ENCODE measurements at places on chromosomes 4 and X.

DNA sequence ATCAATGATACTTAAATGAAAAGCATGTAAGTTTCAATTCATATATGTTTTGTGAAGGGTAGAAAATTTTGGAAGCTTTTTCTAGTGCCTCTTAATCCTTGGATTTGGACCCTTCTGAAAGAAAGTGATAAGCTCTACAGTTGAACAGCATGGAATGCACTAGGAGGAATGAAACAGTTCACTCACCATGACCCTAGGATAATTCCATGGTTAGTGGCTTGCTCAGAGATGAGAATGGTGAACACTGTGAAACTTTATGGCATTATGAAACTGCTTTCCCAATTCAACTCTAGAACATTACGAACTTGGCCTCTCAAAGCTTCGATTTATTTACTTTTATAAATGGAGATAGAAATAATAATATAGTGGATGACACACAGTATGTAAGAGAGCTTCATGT lies 88.9 kb upstream of the FAT4 start:
- H3K4me3 ChIP-seq: no peak overlapping the region
- no peaks in the 10 kb centered on the region for H3K36me3 ChIP-seq
- H3K27ac ChIP-seq: no peak overlapping the region
- H3K4me1 ChIP-seq: no peaks in the 10 kb centered on the region
- H3K27me3 ChIP-seq: no peaks in the 10 kb centered on the region
- DNase-seq: no peak

- H3K4me1 ChIP-seq: peaks cover 55% of the 10 kb centered on the region
- peak; percentile 93 for DNase-seq
- H3K27me3 ChIP-seq: no peaks in the 10 kb centered on the region
- H3K36me3 ChIP-seq: peaks cover 20% of the 10 kb centered on the region
- H3K4me3 ChIP-seq: peak within 1 kb of the TSS; percentile 89
Measured at GRCh38 chrX:47193475-47194193, at the start of gene UBA1. Gene UBA1, plus strand, starts transcription at chrX:47193829. Its CDS starts 4,974 bp downstream, at chrX:47198803.

DNA sequence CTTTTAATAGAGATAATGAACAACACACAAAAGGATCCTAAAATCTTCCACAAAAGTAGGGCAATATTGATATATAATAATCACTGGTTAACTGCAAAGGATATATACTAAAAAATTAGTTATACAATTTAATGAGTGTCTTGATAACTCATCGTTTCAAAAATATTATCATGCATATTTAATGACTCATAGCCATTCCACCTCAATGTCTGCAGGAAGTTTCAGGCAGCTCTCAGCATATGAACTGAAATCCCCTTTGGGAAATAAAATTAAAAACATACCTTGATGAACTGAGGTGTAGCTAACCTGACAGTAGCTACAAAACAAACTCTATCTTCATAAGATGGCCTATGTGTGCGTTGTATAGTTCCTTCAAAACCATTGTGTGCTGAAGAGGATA lies 62.9 kb downstream of the TMEM165 start:
- H3K27ac ChIP-seq: no peak overlapping the region
- no peaks in the 10 kb centered on the region for H3K4me1 ChIP-seq
- no peaks in the 10 kb centered on the region for H3K36me3 ChIP-seq
- no peak for DNase-seq
- no peaks in the 10 kb centered on the region for H3K27me3 ChIP-seq
- no peak overlapping the region for H3K4me3 ChIP-seq

DNA sequence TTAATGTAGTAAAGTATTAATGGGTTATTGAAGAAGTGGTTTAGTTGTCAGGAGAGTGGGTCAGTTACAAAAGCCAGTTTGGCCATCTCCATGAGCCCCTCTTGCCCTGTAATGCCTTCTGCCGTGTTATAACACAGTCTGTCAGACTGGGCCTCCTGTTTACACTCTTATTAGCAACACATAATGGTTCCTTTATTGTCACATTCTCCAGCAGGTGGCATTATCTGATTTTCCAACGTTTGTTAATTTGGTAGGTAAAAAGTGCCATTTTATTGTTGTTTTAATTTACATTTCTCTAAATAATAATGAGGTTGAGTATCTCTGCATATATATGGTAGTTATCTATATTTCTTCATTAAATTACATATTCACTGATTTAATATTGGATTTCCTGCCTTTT lies 560.8 kb downstream of the FGF13 start:
- no peaks in the 10 kb centered on the region for H3K4me1 ChIP-seq
- H3K27me3 ChIP-seq: no peaks in the 10 kb centered on the region
- no peak for DNase-seq

DNA sequence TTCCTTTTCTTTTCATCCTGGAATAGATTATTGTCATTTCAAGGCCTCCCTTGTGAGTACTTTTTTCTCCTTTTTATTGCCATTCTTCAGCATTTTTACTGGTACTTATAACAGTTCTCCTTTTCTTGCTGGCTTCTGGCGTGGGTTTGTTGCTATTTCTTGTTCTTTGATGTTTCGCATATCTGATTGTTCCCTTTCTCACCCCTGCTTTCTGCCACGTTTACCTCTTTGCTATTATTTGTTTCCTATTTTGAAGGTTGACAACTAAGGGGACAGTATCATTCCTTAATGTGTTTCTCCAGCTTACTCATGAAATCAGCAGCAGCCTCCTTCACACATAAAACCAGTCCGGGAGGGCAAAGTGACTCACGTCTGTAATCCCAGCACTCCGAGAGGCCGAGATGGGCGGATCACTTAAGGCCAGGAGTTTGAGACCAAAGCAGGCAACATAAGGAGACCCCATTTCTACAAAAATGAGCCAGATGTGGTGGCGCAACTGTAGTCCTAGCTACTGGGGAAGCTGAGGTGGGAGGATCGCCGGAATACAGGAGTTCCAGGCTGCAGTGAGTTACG lies 72.6 kb downstream of the DMD start:
- no peaks in the 10 kb centered on the region for H3K27me3 ChIP-seq
- H3K4me1 ChIP-seq: no peaks in the 10 kb centered on the region
- H3K36me3 ChIP-seq: no peaks in the 10 kb centered on the region

GRCh38 chrX:27775984-27776383 lies 31.8 kb upstream of the MAGEB10 start:
- H3K27ac ChIP-seq: no peak overlapping the region
- H3K36me3 ChIP-seq: no peaks in the 10 kb centered on the region
- DNase-seq: no peak
- no peak overlapping the region for H3K4me3 ChIP-seq
- no peaks in the 10 kb centered on the region for H3K4me1 ChIP-seq

DNA sequence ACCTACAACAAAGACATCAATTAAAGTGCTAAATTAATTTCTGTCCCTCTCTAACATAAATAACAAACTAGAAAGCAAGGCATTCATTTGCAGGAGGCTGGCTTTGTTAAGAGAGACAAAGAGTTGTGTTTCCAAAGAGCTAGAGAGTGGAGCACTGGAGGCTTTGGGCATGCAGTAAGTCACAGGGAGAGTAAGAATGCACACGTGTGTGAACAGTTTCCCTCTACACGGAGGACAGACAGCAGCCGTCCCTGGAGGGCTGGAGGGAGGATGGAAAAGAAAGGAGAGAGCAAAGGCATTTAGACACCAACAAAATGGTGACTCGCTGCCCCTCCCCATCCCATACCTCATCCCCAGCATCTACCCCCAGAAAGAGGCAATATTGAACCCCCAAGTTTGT lies 20.4 kb upstream of the DCHS2 start:
- no peak overlapping the region for H3K4me3 ChIP-seq
- H3K27ac ChIP-seq: no peak overlapping the region
- H3K36me3 ChIP-seq: no peaks in the 10 kb centered on the region
- DNase-seq: no peak
